ENCODE measurements at places on chromosomes 6 and 20.

DNA sequence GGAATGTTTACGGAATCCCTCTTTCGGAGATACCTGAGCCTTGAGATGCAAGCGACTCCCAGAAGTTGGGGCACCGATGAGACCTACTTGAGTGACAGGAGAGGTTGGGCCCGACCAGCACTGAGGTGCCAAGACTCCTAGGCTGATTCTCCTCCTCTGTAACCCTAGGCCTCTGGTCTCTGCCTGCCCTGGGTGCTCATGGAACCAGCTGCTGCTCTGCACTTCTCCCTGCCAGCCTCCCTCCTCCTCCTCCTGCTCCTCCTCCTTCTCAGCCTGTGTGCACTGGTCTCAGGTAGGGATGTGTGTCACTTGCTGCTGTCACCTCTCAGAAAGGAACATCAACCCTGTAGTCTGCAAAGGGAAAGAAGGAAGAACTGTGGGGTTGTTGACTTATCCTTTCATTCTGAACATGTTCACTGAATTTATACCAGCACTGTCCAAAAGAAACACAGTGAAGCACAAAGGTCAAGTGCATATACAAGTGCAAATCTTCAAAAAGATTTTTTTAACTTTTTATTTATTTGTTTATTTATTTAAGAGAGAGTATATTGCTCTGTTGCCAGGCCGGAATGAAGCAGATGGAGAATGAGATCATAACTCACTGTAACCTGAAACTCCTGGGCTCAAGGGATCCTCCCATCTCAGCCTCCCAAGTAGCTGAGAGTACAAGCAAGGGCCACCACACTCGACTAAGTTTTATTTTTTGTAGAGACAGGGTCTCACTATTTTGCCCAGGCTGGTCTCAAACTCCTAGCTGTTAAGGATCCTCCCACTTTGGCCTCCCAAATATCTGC, 913 bp downstream of the BTN2A2 start:
- DNase-seq: no peak

DNA sequence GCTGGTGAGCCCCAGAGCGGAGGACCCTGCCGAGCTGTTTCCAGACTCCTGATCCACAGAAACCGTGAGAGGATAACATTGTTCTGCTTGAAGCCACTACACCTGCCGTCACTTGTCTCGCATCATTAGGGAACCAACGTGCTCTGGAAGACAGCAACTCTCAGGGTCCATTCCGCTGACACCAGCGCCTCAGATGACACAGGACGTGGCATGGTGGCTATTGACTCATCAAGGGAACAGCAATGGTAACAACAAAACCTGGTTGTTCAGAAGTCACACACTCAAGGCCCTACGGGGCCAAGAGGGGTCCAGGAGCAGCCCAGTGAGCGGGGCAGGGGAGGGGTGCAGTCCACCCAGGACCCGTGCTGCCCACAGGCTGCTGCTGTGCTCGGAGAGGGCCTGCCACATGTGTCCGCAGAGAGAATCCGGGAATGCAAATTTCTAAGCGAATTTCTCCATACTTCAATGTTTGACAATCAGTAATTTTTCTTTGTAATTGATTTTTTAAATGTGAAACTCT, 110.4 kb downstream of the TTLL2 start:
- no peak for DNase-seq

GRCh38 chr6:15585760-15586214, 77.0 kb downstream of the DTNBP1 start:
- no peak for DNase-seq

DNA sequence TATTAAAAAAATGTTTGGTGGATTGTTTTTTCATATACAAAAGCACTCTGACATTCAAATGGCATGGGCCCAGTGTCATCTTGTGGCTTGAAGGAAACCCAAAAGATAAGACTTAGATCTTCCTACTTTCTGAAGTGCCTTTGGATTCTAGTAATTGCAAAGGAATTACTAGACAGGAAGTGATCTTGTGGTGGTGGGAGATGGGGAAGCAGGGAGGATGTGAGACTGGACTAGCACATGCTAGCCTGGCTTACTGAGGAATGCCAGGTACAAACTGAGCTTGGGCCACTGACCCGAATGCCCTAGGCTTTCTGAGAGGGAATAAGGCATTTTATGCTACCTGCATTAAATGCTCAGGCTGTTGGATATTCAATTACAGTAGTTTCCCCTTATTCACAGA, 59.0 kb downstream of the AFG1L start:
- DNase-seq: no peak

- DNase-seq: no peak
These were observed 88.3 kb upstream of the PRND start for GRCh38 chr20:4633379-4633778.

- DNase-seq: no peak
These were observed 4.9 kb downstream of the ADGRG6 start for GRCh38 chr6:142306736-142307135.

DNA sequence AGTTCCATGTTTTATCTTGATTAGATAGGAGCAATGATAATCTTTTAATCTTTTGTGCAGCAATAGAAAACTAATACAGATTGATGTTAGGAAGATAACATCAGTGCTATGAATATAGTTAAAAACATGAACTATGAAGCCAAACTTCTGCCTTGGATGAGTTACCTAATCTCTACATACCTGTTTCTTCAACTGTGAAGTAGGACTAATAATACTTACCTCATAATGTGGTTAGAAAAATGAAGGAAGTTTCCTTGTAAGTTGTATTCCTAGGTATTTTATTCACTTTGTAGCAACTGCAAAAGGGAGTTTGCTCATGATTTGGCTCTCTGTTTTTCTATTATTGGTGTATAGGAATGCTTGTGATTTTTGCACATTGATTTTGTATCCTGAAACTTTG, 111.9 kb downstream of the FRK start:
- no peak for DNase-seq

GRCh38 chr20:24880356-24880755, 68.7 kb upstream of the CST7 start:
- DNase-seq: no peak

DNA sequence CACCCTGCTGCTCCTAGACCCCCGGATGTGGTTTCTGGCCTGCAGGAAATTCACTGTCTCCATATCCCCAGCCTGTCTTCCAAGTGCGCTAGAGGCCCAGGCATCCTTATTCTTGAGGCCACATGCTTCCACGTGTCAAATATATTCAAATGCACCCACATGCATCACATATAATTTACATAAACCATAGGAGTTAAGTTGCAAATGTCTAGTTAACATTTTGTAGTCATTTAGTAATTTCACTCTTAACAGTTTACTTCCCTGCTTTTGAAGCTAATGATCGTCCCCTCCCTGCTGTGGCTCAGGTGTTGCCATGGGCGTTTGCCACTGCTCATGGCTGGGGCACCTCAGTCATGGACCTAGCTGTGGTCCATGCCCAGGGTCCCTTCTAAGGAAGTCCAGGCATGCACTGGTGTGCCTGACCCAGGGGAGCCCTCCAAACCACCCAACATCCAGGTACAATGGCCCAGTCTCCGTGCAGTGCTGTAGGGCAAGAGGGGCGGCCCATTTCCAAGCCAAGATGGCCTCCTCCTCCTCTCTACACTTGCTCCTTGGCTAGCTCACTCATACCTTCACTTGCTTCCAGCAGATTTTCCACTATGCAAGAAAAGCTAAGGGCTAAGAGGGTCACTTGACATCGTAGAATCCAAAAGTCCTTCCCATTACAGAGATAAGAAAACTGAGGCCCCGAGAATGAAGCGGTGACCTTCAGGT, 42.4 kb downstream of the FGD2 start:
- no peak for DNase-seq

DNA sequence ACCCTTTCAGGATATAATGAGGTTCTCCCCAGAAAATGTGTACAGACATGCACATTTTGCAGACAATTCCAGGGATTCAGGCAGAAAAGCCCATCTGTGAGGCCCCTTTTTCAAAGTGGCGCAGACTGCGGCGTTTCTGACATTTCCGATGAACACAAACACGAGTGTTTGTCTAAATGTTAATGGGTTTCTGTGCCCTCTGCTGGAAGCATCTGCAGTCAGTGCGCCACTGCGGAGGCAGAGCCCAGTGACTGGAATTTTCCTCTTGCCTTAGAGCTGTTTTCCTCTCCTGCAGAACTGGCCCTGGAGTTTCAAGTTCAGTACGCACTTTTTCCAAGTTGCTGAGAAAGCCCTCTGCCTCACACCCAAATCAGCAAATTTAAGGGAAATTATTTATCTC, 15.3 kb downstream of the ANKRD60 start:
- DNase-seq: no peak

DNA sequence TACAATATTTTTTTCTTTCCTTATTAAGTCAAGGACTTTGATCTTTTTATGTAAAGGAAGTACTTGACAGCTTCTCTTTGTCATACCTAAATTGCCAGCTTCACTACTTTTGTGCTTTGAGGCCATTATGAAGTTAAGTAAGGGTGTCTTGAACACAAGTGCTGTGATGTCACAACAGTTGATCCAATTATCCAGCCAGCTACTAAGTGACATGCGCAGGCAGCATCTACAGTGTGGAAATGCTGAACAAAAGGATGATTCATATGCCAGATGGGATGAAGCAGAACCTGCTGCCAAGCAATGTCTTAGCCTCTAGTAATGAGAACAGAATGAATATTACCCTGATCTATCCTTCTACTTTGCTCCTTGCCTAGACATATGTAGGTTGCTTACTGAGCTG, 68.3 kb upstream of the TMEM244 start:
- no peak for DNase-seq

DNA sequence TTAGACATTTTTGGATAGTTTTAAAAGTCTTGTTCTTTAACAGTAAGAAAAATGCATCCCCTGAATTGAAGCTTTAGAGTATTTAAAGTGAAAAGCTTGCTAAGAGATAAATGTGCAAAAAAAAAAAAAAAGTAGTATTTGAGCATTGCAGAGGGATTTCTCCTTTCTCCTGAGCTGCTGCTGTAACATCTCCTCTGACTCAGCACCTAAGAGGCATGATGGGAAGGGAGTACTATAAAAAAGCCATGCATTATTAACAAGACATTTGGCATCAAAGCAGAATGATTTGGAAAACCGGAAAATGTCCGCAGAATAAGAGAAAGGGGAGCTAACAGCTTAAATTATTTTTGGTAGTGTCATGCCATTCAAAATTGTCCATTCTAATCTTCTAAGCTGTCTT, 27.9 kb downstream of the B4GALT5 start:
- DNase-seq: no peak

- DNase-seq: no peak
These were observed 1.3 kb downstream of the GCLC start for GRCh38 chr6:53543359-53544216.

- peak; percentile 54 for DNase-seq
These were observed 31.0 kb upstream of the EZR start for GRCh38 chr6:158849899-158850806.

DNA sequence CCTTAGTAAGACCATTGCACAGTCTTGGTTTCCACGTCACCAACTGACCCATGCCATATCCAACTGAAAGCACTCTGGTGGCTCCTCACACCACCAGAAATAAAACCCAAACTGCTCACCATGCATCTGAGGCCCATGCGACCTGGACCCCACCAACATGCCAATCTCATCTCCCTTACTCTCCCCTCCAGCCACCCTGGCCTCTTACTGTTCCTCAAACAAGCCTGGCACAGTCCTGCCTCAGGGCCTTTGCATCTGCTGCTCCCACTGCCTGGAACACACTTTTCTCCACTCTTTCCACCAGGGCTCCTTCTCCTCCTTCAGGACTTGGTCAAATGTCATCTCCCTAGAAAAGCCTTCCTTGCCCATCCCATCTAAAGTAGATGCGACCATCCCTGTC, 8.7 kb downstream of the PREX1 start:
- no peak for DNase-seq

Measured in upper lobe of left lung (tissue), 6 donors.